ENCODE measurements at places on chromosomes 13 and 19.
A peak's percentile ranks its signal among the peaks of the same experiment; 100 is the strongest.

DNA sequence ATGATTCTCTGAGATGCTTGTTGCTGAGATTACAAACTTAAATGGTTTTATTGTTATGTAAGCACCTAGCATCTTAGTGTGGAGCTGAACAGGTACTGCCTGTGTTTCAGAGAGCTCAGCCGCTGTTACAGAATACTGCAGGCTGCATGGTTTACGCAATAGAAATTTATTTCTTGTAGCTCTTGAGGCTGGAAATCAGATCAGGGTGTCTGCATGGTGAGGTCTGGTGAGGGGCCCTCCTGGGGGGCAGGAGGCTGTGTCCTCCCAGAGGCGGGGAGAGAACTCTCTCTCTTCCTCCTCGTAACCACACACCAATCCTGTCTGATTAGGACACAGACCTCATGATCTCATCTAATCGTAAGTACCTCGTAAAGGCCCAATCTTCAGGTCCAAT, 13.1 kb downstream of the ATP11A start:
- no peak for DNase-seq

DNA sequence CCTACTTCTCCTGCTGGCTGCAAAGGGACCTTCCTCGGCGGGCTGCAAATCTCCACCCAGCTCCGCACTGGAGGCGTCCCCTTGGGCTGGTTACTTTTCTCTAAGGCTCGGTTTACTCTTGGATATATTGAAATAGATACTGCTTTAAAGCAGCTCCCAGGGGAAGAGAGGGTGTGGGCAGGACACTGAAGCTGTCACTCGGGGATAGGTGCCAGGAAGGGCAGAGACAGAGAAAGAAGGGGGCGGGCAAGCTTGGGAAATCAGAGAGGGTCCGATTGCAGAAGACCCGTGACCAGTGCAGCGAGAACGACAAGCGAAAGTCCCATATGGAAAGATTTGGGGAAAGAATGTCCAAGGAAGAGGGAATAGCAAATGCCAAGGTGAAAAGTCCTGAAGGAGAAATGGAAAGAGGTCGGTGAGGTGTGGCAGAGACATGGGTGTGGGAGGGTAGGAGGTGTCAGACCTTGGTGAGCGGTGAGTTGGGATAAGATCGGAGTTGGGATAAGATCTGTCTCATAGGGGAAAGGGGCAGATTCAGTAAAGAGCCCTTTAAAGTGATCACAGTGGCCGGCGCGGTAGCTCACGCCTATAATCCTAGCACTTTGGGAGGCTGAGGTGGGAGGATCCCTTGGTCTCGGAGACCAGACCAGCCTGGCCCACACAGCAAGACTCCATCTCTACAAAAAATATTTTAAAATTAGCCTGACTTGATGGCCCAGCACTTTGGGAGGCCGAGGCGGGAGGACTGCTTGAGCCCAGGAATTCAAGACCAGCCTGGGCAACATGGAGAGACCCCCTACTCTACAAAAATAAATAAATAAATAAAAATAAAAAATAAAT, 618 bp downstream of the THSD8 start:
- no peak for DNase-seq

DNA sequence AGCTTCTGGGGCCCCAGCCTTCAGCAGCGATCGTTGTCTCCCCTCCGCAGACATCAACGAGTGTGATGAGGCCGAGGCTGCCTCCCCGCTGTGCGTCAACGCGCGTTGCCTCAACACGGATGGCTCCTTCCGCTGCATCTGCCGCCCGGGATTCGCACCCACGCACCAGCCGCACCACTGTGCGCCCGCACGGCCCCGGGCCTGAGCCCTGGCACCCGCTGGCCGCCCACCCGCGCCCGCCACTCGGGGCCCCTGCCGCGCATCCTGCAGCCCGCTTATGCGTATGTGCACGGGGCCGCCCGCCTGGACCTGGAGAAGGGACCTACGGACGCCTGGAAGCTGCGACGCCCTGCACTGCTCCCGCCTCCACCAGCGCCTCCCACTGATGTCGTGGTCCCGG, 28.2 kb downstream of the LTBP4 start:
- no peak for DNase-seq

DNA sequence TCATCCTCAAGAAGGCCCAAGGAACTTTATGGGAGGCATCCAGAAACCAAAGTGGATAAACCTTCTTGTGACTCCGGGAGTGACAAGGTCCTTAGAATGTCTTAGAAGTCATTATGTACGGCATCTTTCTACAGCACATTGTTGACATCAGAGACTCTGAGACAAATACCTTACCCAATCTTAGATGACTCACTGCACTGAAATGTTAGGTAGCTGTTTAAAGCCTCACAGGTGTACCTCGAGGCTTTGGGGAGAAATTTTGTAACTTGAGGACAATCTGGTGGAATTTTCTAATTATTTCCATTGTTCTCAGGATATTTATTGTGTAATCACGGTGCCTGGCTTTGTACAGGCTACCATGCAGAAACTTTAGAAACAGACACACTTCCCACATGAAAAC, 14.8 kb upstream of the LGALS13 start:
- DNase-seq: no peak

GRCh38 chr13:36094478-36094877, 36.7 kb downstream of the DCLK1 start:
- no peak for DNase-seq

- DNase-seq: no peak
Observed at GRCh38 chr13:100657881-100658315, 16.7 kb downstream of the TMTC4 start.

DNA sequence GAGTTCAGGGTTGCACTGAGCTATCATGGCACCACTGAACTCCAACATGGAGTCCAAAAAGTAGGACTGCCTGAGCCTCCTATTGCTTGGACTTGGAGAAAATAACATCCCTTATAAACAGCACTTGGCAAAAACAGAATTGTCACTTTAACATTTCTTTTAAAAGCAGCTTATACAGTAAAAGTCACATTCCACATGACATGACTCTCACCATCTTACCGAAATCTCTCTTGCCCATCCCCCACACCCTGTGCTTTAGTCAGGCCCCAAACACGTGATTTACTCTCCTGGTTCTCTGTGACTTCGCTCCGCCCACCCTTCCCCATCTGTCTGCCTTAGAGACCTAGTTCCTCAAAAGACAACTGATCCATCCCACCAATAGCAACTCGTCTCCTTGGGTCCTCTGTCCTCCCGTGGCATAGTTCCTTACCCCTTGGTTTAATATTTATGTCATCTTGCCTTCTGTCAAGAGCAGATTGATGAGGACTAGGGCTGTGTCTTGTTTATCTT, 4.6 kb downstream of the SAFB start:
- no peak for DNase-seq

DNA sequence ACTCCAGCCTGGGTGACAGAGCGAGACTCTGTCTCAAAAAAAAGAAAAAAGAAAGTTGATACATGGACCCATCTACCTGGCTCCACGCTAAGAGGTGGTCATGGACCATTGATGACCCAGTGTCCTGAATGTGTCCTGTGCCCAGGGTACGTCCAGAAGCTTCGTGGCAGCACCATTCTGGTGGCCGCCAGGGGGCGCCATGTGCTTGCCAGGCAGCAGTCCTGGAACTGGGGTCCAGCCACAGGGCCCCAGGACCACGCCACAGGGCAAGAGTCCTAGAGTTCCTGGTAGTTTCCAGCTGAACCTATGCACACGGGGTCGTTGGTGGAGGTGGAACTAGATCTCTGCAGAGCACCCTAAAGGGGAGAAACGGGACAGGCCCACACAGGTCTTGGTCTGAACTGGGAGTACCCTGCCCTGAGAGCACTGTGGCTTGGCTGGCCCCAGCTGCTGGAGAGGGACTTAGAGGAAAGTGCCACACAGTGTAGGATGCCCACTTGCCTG, 19.9 kb upstream of the FBXO27 start:
- no peak for DNase-seq

- no peak for DNase-seq
Observed at GRCh38 chr13:109733550-109733949, 52.8 kb downstream of the IRS2 start.

GRCh38 chr19:4506449-4507149, 11.7 kb downstream of the PLIN4 start:
- no peak for DNase-seq

- DNase-seq: no peak
Observed at GRCh38 chr19:4443188-4443587, 14.4 kb downstream of the UBXN6 start.

- DNase-seq: peak; percentile 87
Observed at GRCh38 chr19:20661150-20661819, at the start of gene ZNF626. ZNF626 (minus strand) TSS chr19:20661571; CDS start chr19:20661446, 125 bp downstream.

- DNase-seq: no peak
Observed at GRCh38 chr19:28634019-28634328, 579.0 kb downstream of the UQCRFS1 start.

DNA sequence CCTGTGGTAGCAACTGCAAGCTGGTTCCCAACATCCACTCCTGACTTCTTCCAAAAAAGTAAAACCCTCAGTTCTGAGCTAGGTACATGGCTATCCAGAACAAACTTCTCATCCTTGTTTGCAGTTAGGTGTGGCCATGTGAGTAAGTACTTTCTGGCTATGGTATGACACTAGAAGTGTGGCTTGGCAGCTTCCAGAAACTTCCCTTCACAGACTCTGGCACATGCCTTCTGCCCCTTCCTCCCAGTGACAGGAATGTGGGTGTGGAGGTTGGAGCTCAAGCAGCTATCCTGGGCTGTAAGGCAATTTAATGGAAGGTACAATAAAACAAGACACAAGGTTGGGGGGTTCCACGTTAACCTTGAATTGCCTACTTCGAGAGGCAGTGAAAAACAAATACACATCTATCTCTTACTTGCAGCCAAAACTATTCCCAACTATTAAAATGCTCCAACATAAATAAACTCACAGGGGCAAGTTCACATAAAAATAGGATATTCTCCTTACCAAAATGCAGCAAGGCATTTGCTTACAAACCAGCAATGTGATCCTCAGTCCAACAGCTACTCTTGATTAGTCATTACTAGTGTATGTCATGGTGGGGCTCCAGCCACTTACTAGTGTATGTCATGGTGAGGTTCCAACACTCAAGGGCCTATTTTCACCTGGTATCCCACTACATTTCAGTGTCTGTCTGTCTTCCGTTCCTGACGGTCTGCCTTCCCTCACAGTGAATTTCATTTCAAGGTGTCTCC, 3.1 kb downstream of the SMG9 start:
- DNase-seq: no peak

DNA sequence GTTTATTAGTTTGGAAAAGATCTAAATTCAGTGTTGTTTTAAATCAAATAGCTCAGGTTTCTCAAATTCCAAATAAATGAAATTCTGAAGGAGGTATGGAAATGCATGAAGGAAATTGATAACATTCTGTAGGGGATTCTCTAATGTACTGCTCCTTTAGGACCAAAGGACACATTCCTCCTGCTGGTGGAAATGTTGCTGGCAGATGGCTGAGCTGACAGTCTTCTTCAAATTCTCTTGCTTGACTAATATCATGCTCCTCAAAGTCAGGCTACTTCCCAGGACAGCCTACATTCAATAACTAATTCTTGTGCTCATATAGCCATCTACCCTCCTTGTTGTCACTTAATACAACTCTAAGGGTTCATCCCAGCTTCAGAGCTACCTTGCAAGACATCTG, 1118.5 kb downstream of the PCDH9 start:
- no peak for DNase-seq

GRCh38 chr13:96000069-96000468, 53.1 kb downstream of the UGGT2 start:
- no peak for DNase-seq

GRCh38 chr13:52849291-52850071, 1.0 kb upstream of the PCDH8 start:
- DNase-seq: peak; percentile 76

DNA sequence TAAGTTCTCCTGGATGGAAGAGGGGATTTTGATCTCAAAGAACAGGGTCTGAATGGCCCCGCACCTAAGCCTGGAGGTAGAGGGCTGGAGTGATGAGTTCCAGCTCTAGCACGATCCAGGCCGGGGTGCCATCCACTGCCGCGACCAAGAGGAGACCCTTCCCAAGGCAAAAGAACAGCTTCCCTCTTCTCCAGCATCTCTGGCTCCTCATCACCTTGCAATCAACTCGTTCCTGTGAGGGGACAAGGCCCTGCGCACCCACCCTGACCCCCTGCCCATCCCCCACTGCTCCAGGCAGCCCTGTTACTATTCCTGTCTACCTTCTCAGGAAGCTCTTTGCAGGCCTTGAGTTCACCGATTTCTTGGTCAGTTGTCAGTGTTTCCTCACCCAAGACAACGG, 17.8 kb downstream of the COL4A1 start:
- DNase-seq: no peak

GRCh38 chr13:106232681-106233080, 302.8 kb downstream of the EFNB2 start:
- DNase-seq: no peak

- peak; percentile 68 for DNase-seq
Observed at GRCh38 chr19:2507109-2507508, 31.2 kb downstream of the GADD45B start.

DNA sequence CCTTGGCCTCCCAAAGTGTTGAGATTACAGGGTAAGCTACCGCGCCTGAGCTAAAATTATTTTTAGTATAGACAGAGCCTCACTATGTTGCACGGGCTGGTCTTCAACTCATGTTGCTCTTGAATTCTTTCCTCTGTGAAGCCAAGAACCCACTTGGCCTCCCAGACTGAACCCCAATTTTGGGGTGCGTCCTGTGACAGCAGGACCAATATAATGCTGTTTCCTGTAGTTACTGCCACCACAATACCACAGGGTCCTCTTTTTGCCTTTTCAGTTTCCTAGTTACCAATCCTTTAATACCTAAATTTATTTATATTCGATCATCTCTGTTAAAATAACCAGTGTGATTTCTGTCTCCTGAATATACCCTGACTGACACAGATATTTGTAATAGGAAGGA, 32.9 kb downstream of the TSKS start:
- no peak for DNase-seq

DNA sequence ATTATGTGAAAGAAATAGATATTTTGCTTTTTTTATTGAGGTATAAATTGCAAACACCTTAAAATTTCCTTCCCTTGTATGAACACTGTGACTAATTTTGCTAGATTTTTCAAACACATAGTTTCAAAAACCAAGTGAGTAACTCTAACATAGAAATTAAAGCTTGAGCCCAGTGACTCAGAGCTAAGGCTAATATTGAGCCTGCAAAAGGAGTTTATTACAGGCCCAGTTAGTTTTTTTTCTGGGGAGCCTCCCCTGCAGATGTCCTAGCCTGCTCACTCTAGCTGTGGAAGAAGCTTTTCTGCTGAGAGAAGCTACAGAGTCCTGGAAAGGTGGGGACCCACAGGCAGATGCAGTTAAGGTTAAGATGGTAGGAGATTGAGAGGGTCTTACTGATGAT, 3.4 kb downstream of the ZNF430 start:
- DNase-seq: no peak

- DNase-seq: peak; percentile 46
Observed at GRCh38 chr19:46944918-46945628, 74.6 kb upstream of the NPAS1 start.

GRCh38 chr13:101473458-101473857, 21.0 kb downstream of the ITGBL1 start:
- DNase-seq: no peak

DNA sequence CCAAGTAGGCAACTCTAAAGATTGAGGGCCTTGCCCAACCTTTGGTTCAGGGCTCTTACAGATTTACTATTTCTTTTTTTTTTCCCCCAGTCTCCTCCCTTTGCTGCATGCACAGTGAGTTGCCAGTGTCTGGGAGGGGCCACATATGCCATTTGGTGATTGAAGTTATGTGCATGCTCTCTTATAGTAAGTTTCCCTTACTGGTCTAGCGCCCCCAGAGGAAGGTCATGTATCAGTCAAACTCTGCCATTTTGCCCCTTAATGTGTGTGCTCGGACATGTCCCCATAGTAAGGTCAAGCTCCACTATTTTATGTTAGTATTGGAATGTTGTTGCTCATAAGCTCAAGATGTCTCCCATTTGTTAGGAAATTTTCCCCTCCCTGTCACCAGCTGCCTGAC, 1138.0 kb upstream of the SLC10A2 start:
- no peak for DNase-seq

Measured in DMS79 (cell line).